ENCODE measurements at places on chromosomes 5 and 9.

- DNase-seq, result no peak
Observed at GRCh38 chr9:109329638-109330258, 8.9 kb upstream of the EPB41L4B start.

DNA sequence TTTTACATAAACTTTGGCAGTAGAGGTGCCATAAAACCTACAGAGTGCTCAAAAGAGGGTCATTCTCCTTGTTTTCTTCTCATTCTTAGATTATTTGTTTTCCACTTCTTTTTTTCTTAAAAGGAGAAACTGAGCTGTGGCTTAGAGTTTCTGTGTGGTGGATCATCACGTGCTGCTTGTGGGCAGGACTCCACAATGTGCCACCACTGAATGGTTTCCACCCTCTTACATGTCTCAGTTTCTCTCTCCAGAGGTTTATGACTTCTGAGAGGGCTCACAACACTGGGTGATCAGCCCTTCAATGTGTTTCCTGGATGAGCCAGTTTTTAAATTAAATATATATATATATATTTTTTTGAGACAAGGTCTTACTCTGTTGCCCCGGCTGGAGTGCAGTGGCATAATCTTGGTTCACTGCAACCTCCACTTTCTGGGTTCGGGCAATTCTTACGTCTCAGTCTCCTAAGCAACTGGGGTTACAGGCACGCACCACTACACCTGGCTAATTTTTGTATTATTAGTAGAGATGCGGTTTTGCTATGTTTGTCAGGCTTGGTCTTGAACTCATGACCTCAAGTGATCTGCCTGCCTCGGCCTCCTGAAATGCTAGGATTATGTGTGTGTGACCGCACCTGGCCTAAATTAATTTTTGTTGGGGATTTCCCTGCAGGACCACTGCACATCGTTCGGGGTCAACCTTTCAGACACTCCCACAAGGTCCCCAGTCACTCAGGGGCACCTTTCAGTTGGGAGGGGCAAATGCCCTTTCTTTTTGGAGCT lies 3.1 kb upstream of the UNC13B start:
- no peak for DNase-seq

GRCh38 chr9:114652776-114653555 lies 4.6 kb downstream of the TEX53 start:
- peak; percentile 54 for DNase-seq

- DNase-seq, result no peak
Observed at GRCh38 chr9:134224127-134224526, 59.8 kb upstream of the RNU6ATAC start.

GRCh38 chr9:71904076-71904475 lies 6.9 kb downstream of the ABHD17B start:
- DNase-seq, result no peak

DNA sequence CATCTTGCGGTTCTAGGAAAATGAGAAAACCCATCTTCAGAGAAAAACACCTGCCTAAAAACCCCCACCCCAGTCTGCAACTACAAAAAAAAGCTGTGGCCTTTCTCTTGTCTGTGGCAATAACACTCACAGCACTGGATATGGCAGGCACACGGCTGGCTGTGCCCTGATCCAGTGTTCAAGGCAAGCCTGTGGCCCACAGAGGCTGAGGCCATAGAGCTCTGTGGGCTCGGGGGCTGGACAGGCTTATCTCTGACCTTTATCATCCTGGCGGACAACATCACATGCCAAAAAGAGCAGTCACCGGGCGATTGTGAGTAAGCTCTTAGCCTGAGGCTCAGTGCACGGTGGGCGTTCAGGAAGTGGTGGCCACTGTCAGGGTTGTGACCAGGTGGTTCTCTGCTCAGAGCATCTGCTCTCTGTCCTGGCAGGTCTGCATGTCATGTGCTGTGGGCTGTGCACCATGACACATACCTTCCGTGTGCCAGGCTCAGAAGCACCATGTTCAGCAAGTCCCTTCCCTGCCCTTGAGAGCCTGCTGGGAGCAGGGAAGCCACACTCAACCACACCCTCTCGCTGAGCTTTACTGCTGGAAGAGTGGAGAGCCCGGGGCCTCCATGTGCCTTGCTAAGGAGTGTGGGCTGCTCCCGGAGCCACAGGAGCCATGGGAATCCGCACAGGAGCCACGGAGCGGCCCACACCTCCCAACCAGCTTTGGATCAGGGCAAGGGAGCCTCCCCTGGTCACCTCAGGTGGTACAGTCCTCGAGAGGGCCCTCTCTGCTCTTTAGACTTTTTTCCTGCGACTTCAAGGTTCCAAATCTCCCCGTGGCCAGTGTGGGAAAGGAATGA lies 34.6 kb upstream of the WDR38 start:
- DNase-seq, result no peak

- DNase-seq, result no peak
Observed at GRCh38 chr5:56565283-56565615, 250.1 kb upstream of the MAP3K1 start.

GRCh38 chr5:135141303-135142268 lies 107.6 kb upstream of the PITX1 start:
- DNase-seq, result no peak

GRCh38 chr5:127428276-127428675 lies 89.2 kb upstream of the PRRC1 start:
- DNase-seq, result no peak

DNA sequence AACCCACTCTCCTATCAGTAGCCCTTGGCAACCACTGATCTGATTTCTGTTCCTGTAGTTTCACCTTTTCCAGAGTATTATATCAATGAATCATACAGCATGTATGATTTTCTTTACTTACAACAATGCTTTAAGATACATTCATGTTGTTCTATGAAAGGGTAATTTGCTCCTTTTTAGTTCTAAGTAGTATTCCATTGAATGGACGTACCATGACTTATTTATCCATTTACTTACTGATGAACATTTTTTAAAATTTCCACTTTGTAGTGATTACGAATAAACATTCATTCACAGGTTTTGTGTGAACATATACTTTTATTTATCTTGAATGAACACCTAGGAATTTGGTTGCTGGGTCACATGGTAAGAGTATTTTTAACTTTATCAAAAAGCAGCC lies 620.8 kb downstream of the HTR1A start:
- DNase-seq, result no peak

DNA sequence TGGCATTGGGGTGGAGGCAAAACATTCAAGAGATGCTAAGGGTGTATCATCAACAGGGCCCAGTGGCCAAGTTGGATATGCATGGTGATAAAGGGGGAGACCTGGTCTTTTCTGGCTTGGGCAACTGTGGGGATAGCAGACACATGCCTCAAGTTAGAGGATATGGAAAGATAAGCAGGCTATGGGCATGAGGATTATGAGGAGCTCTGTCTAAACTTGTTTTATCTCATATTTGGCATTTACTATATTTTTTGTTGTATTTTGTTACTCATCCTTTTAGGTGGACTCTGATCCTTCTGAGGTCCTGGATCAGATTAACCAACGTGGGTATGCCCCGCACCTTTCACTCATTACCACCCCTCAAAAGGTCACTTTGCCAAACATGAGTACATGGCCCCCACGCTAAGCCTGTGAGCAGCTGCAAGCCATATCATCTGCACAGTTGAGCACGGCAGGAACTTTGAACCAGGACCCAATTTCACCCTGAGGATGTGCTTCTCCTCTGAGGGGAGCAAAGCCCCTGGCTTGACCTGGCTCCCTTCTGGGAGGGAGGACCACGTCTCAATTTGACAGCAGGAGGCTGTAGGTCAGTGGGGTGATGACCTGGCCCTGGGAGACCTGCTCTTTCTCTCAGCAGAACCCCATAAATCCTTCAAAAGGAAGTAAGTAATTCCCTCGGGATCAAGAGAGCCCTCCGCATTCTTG lies 71.1 kb upstream of the CD180 start:
- no peak for DNase-seq

GRCh38 chr9:27022920-27023319 lies 17.4 kb upstream of the LRRC19 start:
- DNase-seq, result no peak

GRCh38 chr9:134283111-134283515 lies 43.1 kb upstream of the RXRA start:
- peak; percentile 38 for DNase-seq

- DNase-seq, result no peak
Observed at GRCh38 chr5:27491047-27491446, 452.7 kb upstream of the CDH9 start.

DNA sequence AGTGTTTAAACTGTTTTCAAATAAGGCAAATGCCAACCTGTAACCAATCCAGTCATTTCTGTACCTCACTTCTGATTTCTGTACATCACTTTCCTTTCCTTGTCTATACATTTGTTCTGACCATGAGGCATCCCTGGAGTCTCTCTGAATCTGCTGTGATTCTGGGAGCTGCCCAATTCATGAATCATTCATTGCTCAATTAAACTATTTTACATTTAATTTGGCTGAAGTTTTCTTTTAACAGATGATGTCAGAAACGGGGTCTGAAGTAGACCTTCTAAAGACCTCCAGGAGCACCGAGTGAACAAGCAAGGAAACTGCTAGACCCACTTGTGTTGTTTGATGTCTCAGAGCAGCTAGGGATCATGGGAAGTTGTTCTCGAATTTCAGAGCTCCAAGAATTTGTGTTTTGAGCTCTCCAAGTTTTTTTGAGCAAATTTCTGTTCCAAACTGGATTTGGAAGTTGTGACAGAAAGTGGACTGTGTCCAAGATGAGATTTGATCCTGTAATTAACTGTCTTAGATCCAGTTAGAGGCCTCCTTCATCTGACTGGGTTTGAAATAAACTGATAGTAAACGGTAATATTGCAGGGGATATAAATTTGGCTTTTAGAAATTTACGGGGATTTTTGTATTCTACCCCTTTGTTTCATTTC lies 490.8 kb upstream of the ST8SIA4 start:
- DNase-seq, result peak; percentile 57

DNA sequence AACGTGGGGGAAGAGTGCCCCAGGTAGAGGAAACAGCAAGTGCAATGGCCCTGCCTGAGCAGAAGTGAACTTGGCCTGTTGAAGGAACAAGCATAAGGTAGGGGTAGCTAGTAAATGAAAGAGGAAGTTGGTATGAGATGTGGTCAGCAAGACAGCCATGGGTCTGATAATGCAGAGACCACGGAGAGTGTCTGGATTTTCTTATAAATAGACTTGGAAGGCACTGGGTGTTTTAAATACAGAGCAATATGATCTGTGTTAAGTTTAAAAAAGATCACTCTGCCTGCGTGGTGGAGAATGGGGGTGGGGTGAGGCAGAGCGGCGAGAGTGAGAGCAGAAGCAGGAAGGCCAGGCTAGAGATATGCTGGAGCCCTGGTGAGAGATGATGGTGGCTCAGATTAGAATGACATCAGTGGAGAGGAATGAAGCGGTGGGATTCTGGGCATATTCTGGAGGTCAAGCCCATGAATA lies 4.2 kb downstream of the ADAM19 start:
- DNase-seq, result no peak

GRCh38 chr5:179339081-179339480 lies 6.2 kb downstream of the ADAMTS2 start:
- no peak for DNase-seq

DNA sequence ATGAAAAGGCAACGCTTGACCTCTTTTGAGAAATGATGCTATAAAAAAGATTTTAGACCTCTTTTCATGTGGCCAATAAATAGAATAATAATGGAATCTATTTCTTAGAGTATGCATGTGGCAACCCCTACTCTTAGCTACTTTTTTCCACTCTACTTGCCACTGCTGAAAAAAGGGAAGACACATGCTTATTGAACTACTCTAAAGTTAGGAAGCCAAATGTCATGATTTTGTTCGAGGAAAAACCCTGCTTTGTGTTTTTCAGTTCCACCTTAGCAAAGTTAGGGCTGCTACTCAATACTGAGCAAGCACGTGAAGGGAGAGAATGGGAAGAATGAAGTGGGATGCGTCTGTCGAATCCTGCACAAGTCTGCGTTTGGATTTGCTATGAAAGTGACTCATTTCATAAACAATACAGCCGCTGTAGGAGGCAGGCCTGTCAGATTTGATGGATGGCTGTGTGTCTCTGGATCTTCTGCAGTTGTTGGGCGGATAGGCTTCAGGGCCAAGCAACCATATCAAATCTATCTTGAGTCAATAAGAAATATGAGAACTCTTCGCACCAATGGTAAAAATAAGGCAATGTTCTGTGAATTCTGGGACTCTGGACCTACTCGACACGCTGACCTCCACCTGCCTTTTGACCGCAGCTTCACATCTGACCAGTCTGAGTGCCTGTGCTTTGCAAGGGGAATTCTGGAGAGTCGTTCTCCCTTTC lies 333.6 kb downstream of the PIK3R1 start:
- no peak for DNase-seq

DNA sequence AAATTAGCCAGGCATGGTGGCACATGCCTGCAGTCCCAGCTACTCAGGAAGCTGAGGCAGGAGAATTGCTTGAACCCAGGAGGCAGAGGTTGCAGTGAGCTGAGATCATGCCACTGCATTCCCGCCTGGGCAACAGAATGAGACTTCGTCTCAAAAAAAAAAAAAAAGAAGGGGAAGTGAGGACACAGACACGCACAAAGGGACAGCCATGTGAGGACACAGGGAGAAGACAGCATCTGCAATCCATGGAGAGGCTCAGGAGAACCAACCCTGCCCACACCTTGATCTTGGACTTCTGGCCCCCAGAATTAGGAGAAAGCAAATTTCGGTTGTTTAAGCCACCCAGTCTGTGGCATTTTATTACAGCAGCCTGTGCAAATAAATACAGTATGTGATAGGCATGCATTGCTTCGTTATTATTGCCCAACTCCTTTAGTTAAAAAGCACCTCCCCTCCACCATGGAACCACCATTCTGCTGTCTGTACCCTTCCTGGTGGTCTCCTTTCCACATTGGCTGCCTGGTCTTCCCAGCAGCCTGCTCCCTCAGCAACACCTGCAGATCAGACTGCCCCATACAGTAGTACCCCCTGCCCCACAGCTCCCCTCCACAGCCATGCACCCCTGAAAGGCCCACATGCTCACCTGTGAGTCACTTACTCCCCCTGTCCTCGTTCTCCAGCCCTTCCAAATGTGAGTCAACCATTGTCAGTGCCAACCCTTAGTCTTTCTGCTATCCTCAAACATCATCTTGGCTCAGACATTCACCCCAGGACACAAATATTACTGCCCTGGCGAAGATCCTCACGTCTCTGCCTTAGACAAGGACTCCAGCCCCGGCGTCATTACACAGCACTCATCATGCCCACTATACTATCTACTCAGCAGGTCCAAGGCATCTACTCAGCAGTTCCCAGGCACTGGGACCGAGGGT lies 128.8 kb downstream of the ROR2 start:
- DNase-seq, result no peak
